ENCODE measurements at places on chromosomes 3 and 15.

GRCh38 chr15:94263341-94264273 is 32.2 kb downstream of the MCTP2 start:
- DNase-seq = no peak

DNA sequence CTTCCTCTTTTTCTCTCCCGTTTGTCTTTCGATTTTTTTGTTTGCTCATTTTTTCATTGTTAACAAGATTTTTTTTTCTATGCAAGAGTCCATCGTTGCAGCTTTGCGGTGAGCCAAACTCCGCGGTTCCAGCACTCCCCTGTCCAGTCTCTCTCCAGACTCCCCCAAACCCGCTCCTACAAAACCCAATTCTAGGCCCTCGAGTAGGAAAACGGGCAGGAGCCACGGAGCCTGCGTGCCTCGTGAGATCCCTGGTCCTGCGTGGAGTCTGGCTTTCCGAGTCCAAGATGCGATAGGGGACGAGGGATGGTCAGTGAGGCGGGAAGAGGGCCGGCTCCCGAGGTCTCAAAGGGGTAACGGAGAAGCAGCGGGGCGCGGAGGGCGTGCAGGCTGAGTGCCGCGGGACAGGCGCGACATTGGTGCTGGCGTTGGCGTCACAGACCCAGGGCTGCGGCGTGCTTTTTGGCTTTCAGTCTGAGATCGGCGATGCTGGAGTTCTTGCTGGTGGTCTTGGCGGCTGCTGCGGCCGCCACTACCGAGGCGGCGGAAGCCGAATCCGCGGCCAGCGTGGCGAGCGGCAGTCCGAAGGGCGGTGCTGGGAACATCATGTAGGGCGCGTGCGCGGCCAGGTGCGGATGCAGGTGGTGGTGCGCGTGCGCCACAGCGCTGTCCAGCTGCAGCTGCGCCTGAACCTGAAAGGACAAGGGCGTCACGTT is 8.5 kb downstream of the SHOX2 start:
- DNase-seq = no peak

DNA sequence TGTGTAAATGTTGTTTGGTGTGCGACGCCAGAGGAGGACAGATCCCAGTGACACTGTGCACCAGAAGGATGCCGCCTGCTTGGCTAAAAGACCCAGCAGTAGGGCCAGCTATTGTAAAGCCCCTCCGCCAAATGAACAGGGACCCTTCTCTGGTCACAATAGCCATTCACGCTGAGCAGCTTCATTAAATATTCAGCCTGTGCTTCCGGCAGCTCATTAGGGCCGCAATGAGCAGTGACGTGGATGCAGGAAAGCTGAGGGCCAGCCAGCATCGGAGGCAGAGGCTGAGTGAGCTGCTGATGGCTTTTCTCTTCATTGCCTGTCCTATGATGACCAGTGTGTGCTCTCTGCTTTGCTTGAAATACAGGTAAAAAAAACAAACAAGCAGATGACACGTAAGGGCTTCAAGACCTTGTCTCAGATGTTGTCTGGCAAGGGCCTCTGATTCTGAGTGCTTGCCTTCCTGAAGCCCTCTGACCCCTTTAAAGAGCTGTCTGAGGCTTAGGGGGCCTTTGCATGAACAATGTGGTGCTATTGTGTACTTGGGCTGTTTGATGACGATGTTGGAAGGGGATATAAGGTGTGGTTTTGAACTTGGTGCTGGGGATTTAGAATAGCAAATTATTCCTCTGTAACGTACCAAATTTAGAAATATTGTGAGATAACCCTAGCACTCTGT is 130.4 kb downstream of the FEZF2 start:
- no peak for DNase-seq

DNA sequence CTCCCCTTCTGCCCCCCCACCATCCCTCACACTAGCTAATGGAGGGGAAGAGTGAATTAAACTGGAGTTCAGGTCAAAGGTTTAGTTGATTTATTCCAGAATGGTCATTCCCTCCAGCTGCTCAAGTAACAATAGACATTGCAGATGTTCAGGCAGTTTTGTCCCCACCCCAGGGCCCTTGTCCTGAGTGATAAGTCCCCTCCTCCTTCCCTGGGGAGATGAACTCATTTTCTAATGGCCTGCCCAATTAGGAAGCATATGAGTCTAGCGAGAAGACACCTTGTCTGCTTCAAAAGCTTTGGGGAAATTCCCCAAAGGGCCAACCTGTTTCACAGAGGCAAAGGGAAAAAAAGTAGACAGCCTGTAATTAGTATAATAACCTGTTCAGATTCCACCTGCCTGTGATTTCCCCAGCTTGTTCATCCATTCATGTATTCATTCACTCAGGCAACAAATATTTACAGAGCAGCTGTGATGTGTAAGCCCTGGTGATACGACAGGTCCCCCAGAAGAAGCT is 165.3 kb downstream of the SHQ1 start:
- DNase-seq = no peak
